ENCODE measurements at places on chromosomes 11 and 22.

- DNase-seq, result no peak
These were observed 130.8 kb downstream of the WT1 start for GRCh38 chr11:32304521-32304920.

DNA sequence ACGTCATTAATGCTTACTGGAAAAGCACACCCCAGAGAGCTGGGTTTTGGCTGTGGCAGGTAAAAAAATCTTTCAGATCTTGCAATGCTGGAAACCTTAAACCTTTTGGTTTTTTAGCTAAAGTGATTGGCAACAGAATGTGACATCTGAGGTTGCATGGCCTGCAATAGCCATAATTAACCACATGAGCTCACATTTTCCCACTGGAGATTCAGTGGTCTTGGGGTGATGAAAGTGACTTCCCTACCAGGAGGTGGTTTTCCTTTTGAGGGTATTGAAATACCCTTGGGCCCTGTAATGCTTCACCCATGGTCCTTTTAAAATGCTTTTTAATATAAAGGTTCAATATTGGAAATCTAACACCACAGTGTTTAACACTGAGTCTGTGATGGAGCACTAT lies 192.8 kb downstream of the WNT11 start:
- DNase-seq, result no peak

DNA sequence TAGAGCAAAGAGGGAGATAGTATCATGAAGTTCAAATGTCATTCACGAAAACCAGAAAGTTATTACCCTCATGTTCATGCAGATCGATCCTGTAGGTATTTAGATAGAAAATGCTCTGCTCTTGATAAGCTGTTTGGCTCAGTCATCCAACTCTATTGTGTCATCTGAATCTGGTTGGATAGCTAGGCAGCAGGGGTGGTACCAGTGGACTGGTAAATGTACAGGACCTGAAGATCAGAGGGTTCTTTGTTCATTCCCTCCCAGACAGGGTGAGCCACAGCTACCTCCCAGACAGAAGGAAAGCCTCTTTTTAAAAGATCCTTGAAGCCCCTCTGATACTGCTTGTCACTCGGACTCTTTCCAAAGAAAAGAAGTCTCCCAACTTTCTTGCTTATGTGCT lies 29.8 kb upstream of the DRD2 start:
- DNase-seq, result no peak

DNA sequence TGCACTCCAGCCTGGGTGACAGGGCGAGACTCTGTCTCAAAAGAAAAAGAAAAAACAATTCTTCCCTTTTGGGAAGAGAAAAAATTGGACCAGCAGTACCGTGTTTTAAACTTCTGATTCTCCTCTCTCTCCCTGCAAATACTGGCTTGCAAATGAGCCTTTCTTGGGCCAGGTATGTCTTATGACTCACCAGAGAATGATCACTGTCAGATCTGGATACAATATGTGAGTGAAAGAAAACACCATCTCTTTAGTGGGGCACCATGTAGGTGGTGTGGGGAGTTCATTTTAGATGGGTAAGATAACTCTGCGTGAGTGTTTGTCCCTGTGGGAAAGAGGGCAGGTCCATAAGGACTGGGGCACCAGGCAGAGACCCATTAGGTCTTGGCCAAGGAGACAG lies 2.4 kb upstream of the SCGB2A2 start:
- no peak for DNase-seq

- DNase-seq, result no peak
These were observed 22.2 kb downstream of the AQP11 start for GRCh38 chr11:77611921-77612320.

DNA sequence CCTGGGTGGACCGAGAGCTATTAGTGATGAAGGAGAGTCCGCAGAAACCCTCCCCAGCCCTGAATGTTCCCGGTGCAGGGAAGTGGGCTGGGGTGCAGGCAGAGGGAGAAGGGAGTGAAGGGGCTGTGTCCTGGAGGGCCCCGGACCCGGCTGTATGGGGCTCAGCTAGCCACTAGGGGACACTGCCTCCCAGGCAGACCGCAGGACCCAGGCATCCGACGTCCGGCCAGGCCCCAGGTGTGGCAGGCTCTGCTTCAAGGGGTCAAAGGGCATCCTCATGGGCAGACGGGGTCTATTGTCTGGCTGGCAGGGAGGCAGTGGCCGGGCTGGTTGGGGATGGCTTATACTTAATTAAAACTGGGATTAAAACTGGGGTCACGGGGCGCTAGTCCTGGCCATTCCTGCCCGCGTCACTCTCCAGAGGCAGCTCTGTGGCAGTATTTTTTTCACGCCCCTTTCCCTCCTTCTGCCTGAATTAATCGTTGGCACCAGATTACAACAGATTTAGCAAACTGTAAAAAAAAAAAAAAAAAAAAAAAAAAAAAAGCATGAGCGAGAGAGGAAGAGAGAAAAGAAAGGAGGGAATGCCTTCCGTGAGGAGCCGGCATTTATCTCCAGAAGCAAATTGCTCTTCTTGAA lies 5.1 kb downstream of the FLRT1 start:
- DNase-seq, result no peak

DNA sequence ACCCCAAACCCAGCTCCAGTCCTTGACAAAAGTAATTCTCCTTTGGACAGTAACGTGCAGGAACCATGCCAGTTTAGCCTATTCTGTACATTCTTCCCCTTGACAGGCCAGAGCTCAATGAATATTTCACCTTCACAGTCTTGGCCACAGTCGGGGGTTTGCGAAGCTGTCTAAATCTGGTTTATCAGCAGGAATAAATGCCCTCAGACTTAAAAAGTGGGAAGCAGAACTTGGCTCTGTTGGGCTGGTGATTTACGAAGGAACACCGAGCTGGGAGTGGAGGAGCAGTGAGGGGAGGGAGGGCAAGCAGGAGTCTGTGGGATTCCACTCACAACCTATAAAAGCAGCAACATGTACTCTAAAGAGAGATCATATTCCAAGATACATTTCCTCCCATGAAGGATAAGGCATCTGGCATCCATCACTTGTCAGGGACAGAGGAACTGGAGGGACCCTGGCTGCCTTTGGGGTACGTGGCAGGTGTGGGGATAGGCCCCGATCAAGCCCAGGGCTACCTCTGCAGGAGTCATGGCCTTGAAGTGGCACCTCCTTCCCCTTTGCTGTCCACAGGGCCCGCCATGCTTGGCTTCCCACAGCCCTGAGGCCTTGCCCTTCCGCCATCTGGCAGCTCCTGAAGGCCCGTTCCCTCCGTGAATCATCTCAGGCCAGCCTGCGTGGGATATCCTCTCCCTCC lies 154.3 kb downstream of the ADAMTS15 start:
- no peak for DNase-seq

- no peak for DNase-seq
These were observed 624 bp downstream of the TMEM41B start for GRCh38 chr11:9313648-9314290.
